ENCODE measurements at places on chromosomes 6 and 20.

DNA sequence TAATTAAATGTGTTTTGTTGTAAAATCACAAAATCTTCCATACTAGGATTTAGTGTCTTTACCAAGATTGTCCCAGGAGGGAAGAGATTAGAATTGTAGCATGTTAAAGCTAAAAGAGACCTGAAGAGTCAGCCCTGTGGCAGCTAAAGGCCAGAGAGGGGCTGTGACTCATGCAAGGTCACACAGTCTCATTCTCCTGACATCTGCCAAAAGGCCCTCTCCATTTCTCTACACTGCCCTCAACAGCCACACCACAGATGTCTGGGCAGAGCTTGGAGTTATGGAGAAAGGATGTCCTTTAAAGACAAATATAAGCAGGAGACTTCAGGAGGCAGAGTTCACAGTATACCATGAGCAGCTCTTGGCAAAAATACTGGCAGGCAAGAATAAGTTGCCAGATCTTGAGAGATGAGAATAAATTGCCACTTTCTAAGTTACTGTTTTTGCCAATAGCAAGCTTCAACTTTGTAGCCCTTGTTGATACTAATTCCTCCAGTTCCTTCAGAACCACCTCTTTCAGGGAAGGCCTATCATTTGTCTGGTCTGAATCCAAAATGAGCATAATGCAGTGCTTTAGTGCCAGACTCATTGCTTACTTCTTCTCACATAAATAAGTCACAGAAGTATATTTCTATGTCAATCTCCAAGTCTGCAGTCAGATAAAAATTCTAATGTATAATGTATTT, 41.7 kb downstream of the AKIRIN2 start:
- no peak for DNase-seq

GRCh38 chr6:130761286-130761685, 65.9 kb upstream of the SMLR1 start:
- no peak for DNase-seq

DNA sequence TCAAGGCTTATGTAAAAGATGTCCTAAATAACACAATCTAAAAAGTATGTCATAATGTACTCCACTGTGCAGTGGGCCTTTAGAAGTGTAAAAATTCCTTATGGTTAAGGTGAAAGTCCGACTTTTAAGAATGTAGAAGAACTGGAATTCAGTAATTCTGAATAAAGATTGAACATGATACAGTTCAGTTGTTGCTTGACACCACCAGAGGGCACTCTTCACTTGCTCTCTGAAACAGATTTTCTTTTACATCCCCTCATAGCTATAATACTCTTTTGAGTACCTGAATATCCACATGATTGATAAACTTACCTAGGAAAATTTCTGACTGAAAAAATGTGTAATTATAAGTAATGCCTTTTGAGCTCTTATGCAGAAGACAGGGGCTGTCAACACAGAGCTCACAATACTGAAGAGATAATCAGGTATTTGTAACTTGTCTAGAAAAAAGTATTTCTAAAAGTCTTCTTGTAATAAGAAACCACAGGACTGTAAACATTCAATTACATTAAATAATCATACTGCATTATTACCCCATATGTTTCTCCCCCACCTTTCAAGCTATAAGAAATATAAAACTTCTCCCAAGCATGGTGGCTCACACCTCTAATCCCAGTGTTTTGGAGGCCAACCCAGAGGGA, 92.1 kb downstream of the POPDC3 start:
- no peak for DNase-seq

DNA sequence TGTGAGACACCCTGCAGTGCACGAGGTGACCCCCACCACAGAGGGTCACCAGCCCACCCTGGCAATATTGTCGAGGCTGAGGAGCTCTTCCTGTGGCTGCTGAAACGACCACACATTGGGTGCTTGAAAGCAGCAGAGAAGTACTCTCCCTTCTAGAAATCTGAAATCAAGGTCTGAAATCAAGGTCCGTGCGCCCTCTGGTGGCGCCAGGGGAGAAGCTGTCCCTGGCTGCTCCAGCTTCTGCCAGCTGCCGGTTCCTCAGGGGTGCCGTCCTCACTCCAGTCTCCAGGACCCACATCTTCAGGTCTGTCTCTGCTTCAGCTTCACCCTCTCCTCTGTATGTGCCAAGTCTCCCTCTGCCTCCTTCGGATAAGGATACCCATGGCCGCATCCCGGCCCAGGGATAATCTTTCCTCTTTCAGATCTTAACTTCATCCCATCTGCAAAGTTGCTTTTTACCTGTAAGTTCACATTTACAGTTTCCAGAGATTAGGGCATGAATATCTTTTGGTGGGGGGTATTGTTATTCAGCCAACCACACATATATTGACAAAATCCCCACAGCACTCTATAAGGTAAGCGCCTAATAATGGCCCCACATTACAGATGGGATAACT, 108.3 kb upstream of the PHACTR3 start:
- peak; percentile 79 for DNase-seq

- no peak for DNase-seq
Measured at GRCh38 chr6:111536910-111537527, 54.0 kb upstream of the REV3L start.

- DNase-seq: no peak
Measured at GRCh38 chr6:129893640-129894039, 32.5 kb upstream of the TMEM244 start.

- DNase-seq: no peak
Measured at GRCh38 chr6:157322792-157323254, 496 bp downstream of the TMEM242 start.

- DNase-seq: no peak
Measured at GRCh38 chr20:25487306-25487705, 79.8 kb downstream of the GINS1 start.

- no peak for DNase-seq
Measured at GRCh38 chr20:13990465-13990864, at the start of gene SEL1L2. Gene SEL1L2 (minus strand): TSS chr20:13990614. CDS start chr20:13990534, 80 bp downstream.

- DNase-seq: no peak
Measured at GRCh38 chr6:67717281-67717680, 917.8 kb upstream of the ADGRB3 start.

DNA sequence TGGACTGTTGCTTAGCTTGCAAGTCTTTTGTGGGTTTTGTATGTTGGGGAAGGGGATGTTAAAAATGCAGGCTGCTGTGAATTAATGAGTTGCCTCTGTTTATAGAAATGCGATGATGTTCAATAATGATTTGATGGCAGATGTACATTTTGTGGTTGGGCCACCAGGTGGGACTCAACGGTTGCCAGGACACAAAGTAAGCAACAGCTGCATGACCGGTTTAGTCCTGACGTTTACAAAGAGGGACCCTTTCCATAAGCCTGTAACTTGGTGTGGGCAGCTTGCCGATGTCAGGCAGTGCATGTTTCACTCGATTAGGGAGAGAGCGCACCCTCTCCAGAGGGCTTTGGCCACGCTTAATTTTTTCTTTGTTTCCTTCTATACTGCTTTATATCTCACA, 1.3 kb downstream of the BTBD3 start:
- no peak for DNase-seq

- DNase-seq: no peak
Measured at GRCh38 chr6:121533321-121533841, 97.9 kb downstream of the GJA1 start.

DNA sequence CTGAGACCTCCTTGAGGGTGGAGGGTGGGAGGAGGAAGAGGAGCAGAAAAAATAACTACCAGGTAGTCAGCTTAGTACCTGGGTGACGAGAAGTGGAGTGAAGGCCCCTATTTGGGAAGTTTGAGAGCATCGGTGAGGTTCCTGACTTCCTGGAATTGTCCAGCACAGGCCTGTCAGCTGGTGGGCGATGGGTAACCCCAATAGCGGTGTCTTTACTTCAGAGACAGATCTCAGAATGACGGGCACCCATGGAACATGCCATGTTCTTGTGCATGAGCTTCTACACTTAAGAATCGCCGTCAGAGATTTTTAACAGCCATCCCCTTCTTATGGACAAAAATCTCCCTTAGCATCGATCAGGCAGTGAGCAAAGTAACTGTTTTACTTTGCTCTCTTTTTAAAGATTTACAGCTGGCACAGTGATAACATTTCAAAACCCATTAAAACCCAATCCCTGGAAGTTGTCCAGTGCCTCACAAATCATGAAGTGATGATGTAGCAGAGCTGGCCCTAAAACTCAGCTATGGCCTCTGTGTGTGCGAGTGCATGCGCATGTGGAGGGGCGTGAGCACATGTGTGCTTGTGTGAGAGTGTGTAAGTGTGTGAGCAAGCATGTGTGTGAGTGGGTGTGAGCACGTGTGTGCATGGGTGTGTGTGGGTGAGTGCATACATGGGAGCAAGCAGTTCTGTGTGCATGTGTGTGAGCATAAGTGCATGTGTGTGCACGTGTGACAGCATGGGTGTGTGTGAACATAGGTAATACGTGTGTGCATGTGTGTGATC, 85.2 kb downstream of the DLL1 start:
- DNase-seq: no peak

DNA sequence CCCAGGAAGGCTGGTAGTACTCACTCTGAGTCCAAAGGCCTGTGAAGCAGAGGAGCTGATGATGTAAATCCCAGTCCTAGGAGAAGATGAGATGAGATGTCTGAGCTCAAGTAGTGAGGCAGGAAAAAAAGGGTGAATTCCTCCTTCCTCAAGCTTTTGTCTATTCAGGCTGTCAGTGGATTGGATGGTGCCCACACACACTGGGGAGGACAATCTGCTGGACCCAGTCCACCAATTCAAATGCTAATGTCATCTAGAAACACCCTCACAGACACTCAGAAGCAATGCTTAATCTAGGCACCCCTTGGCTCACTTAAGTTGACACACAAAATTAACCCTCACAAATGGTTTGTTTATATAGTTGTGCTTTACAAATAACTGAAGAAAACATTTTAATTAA, 94.6 kb downstream of the CD109 start:
- DNase-seq: no peak

DNA sequence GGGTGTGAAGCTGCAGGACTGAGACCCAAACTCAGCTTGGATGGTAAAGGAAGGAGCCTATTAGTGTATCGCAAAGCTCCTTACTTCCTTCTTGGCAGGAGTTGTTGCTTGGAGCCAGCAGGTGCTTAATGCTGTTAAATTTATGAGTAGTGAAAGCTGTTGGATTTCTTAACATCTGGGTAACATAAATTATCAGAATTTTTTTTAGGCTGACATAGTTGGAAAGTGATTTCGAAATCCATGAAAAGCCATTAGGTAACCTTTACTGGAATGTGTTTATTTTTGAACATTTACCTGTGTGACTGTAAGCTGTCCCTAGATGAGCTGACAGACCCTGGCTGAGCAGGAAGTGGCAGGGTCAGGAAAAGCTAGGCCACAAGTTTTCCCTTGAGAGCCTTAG, 470.4 kb upstream of the SLC35B3 start:
- no peak for DNase-seq

GRCh38 chr6:24743265-24743943, 24.4 kb upstream of the C6orf62 start:
- no peak for DNase-seq

DNA sequence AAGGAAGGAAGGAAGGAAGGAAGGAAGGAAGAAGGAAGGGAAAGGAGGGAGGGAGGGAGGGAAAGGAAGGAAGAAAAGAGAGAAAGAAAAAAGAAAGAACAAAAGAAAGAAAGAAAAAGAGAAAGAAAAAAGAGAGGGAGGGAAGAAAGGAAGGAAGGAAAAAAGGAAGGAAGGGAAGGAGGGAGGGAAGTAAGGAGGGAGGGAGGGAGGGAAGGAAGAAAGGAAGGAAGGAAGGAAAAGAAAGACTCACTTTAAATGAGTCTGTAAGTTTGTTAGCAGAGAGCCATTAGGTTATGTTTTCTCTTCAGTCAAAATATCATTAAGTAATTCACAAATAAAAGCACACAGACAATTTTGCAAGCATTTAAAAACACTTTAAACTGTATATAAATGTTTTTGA, 44.0 kb upstream of the SASH1 start:
- no peak for DNase-seq

DNA sequence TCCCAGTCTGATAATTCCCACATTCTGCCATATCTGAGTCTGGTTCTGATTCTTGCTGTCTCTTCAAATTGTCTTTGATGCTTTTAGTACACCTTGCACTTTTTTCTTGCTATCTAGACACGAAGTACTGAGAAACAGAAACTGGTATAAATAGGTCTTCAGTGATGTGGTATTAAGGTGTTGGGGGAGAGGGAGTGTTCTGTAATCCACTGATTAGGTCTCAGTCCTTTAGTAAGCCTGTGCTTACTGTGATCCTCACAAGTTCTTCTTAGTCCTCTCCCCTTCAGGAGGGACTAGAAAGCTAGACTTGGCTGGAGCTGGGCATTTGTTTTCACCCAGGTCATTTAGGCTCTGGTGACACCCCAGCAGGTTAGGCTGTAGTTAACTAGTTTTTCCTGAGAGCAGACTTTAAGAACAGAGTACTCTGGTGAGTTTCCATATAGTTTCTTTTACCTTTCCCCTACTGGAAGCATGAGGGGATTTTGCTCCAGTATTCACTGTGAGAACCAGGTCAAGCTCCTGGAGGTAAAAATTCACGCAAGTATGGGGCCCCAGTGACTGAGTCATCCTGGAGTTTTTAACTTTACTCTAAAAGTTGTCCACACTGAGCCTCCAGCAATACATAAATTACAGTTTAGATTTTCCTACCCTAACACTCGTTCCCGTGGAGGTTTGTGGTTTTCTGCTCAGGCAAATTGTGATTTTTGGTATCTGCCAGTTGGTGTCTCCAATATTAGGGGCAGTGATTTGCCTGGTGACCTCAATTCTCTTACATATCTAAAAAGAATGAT, 154.6 kb downstream of the CDKAL1 start:
- no peak for DNase-seq

DNA sequence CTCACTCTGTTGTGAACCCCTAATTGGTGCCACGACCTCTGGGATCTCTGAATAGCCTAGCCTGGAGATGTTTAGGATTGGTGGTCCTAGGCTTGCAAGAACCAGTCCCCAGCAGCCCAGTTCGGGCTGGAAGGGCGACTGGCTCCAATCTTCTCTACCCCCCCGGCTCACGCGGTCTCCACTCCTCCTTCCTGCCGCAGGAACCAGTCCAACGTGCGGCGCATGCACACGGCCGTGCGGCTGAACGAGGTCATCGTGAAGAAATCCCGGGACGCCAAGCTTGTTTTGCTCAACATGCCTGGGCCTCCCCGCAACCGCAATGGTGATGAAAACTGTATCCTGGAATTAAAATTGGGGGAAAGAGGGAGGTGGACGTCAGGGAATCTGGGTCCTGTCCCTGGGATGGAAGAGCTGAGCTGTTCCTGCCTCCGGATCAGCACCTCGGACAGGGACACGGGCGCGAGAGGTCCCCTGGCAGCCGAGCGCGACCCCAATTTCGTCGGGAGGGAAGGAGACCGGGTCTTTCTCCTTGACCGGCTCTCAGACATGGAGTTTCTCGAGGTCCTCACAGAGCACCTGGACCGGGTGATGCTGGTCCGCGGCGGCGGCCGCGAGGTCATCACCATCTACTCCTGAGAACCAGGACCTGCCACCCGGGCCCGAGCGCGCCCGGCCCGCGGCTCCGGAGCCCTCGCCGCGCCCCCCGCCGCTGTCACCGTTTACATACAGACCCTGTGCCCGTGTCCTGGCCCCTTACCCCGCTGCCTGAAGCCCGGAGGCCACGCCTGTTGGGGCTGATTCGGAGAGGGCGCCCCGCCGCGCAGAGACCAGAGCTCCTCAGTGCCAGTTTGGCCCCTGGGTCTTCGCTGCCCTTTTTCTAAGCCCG, 28.2 kb downstream of the SLC12A5 start:
- DNase-seq: no peak
